ENCODE measurements at places on chromosomes 2 and 18.

DNA sequence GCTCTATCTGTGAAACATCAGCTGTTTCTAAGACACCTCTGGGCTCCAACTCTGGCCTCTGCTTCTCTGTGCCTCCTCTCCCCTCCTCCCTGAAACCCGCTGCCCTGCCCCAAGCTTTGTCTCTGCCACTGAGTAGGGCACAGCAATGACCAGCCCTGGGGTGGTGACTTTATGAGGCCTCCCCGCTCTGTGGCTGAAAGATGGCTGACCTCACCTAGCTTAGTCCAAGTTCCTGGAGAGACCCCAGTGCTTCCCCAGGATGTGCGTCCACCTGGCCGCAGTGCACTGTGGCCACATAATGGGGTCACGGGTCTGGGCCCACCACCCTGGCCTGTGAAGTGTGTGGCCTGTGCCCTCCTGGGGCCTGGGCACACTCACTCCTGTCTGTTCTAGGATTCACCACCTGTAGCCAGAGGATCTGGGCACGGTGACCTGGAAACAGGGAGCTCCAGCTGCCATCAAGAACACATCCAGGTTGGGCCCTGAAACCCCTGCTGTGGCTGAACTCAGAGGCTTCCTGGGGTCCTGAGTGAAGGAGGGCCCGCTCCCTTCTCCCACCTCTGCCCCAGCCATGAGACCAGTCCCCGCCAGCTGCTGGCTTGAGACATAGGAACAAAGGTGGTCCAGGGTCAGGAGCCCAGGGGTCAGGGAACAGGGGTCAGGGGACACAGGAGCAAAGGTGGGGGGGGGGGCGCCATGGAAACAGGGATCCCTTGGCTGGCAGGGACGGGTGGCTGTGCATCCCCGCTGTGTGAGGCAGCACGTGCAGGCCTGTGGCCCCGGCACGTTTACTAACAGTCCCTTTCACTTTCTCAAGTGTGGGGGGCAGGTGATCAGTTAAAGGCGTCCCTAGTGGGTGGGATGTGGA lies 29.3 kb upstream of the OTOS start:
- no peak for DNase-seq

DNA sequence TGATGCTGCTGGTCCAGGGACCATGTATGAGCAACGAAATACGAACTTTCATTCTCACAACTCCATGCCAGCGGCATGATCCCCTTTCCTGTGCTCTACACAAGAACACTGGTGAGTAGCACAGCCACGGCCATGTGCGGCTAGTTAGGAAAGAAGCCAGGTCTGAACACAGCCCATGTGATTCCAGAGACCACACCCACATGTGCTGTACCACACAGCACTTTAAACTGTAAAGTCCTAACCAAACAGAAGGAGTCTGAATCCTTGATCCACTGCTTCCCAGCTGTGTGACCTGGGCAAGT lies 33.0 kb upstream of the ACAA2 start:
- DNase-seq, result no peak

DNA sequence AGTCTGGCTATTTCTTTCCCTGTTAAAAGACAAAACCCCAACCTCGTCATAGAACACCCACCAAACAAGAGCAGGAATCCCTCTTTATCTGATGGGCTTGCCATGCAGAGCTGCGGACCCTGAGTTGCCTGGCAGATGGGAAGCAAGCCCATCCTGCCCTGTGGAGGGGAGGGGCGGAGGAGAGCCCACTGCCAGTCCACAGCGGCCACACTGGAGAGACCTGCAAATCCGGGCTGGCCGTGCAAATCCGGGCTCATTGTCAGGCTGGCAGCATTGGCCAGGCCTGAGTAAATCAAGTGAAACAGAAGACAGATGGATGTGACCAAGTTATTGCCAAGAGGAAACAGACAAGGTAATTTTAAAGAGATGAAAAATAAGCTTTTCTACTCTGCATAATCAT lies 22.0 kb downstream of the MYL12B start:
- no peak for DNase-seq

DNA sequence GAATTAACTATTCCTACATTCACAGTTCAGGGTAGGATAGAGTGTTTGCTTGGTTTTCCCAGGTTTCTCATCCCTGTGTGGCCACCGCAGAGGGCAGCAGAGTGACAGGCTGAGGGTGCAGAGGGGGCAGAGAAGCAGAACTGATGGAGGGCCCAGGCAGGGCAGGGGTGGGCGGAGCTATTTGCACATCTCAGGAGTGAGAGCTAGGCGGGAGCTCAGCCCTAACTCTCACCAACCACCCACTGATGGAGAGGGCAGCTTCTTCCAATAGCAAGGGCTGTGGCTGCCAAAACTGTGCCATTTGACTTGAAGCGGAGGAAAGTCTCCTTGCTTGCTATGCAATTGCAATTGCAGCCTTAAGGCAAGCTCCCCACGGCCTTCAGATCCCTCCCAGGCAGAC lies 12.0 kb upstream of the DARS1 start:
- DNase-seq, result no peak

GRCh38 chr2:68195096-68195495 lies 37.4 kb downstream of the PNO1 start:
- DNase-seq, result no peak

GRCh38 chr2:167134381-167135072 lies 246.2 kb downstream of the XIRP2 start:
- DNase-seq, result no peak

GRCh38 chr2:159140070-159140769 lies 146.3 kb downstream of the WDSUB1 start:
- DNase-seq, result no peak

GRCh38 chr2:157810037-157810436 lies 66.1 kb downstream of the ACVR1 start:
- no peak for DNase-seq

GRCh38 chr2:206127656-206128055 lies 31.6 kb downstream of the NDUFS1 start:
- DNase-seq, result no peak

GRCh38 chr2:15243762-15244161 lies 317.4 kb downstream of the NBAS start:
- no peak for DNase-seq

- no peak for DNase-seq
These were observed 151.7 kb upstream of the ITGA4 start for GRCh38 chr2:181305301-181306123.

DNA sequence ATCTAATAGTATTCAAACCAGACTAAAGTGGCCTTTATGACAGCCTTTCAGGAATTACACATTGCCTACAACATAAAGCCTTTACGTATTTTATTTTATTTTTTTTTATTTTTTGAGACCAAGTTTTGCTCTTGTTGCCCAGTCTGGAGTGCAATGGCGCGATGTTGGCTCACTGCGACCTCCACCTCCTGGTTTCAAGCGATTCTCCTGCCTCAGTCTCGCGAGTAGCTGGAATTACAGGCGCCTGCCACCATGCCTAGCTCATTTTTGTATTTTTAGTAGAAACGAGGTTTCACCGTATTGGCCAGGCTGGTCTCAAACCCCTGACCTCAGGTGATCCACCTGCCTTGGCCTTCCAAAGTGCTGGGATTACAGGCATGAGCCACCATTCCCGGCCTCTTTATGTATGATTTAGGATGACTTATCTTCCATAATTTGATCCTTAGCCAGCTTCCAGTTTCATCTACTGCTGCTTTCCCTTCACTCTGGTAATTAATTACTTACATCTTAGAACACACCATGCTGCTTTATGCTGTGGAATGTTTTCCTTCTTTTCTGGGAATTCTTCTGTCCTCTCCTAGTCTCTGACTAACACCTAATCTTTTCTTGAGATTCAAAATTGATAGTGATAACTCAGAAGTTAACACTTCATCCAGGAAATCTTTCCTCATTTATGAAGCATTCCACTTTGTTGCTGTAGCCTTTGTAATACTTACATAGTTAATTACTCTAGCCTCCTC lies 2.6 kb downstream of the USP14 start:
- no peak for DNase-seq

DNA sequence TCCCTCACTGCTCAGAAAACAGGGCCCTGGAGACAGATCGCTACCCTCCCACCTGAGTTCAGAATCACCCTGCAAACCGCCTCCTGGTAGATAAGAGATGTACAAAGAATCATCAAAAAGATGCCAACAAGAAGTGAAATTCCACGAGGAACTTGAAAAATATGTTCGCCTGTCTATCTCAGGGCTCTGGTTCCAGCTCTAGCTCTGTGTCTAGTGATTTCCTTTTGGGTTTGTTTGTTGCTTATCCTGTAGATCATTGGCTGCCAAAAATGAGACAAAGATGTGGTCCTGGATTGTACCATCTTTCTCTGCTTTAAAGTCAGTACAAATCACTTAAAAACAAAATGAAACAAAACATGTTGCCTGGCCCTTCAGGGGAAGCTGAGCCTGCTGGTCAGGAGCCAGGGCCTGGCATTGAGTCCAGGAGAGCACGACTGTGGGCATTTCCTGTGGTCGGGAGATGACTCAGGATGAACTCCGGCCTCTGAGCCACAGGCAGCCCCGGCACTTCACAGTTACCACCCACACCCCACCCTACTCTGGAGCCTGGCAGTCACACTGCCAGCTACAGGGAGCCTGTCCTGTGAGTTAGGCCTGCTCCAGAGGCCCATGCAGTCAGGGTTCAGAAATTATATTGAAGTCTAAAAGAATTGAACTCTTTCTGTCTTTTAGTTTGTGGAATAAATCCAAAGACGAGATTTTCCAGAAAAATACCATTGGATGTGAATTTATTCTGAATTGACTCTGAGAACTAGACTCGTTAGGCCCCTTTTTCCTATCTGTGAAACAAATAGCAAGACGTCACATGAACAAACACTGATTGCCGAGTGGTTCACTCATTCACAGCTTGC lies 8.0 kb upstream of the ITGB6 start:
- DNase-seq, result no peak

DNA sequence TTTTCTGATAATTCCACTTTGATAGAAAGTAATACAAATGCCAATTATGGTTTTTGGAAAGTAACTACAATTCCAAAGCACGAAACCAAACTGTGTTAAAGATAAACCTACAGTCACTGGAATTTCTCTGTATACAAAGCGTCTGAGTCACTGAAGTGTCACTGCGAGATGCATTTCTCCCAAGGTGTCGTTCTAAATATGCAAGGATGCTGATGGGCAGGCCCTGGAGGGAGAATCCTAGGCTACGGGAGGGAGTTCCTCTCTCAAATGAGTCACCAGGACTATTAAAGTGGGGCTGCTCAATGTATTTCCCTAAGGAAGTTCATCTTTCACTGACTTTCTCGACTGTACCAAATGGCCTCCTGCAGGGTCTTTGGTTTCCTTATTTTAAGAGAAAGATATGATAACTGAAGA lies 163.8 kb upstream of the STK17B start:
- no peak for DNase-seq

GRCh38 chr2:194750926-194751325 lies 906.1 kb upstream of the SLC39A10 start:
- DNase-seq, result no peak
